ENCODE measurements at places on chromosomes 5 and 9.

- no peak for DNase-seq
These were observed 54.9 kb downstream of the USP20 start for GRCh38 chr9:129889941-129890717.

- DNase-seq = peak; percentile 39
These were observed 89.8 kb downstream of the NUDT12 start for GRCh38 chr5:103472830-103473229.

DNA sequence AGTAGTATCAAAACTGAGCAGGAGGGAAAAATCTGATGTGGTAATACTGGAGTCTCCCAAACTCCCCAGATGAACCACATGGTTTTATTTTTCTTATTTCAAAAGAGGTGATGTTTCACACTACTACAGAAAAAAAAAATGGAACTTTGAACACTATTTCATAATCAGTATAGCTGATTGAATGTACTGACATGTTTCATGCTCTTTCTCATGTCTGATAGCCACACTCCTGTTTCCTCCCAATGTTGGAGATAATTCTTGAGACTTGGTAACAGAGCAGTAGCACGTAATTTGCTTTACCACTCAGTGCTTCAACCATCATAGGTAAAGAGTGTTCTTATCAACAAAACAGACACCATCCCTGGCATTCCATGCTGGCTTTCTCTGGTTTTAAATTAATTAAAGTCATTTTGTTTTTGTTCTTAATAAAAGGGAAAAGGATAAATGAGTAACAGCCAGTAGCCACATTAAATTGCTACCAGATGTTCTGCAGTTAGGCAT is 85.2 kb downstream of the MUSK start:
- DNase-seq = no peak

- no peak for DNase-seq
These were observed 572 bp downstream of the CDK5RAP2 start for GRCh38 chr9:120579139-120580050.

- DNase-seq = no peak
These were observed 389.8 kb downstream of the NR2F1-AS1 start for GRCh38 chr5:93191035-93191817.

- peak; percentile 25 for DNase-seq
These were observed 410.6 kb downstream of the PSAT1 start for GRCh38 chr9:78707481-78707991.

GRCh38 chr9:111937301-111937700 is 40.7 kb downstream of the UGCG start:
- DNase-seq = no peak

DNA sequence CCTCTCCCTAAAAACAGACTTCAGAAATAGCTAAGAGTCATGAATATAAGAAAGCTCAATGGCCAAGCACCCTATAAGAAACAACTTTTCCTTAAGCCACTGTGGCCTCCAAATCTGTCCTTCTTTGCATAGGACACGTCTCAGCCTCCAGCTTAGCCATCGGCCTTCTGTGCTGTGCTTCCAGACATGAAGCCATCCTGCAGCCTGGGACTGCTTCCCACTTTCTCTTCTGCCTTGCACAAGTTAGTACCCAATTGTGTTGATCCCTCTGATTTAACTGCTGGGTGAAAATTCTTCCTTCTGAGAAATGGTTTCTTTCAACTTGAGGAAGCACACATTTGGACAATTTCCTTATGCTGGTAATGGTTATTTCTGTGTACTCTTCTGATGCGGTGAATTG is 334.7 kb downstream of the MARCHF11 start:
- no peak for DNase-seq

GRCh38 chr5:146669656-146670055 is 153.7 kb upstream of the GPR151 start:
- no peak for DNase-seq

- no peak for DNase-seq
These were observed 160.4 kb downstream of the MEF2C start for GRCh38 chr5:88722546-88723073.

DNA sequence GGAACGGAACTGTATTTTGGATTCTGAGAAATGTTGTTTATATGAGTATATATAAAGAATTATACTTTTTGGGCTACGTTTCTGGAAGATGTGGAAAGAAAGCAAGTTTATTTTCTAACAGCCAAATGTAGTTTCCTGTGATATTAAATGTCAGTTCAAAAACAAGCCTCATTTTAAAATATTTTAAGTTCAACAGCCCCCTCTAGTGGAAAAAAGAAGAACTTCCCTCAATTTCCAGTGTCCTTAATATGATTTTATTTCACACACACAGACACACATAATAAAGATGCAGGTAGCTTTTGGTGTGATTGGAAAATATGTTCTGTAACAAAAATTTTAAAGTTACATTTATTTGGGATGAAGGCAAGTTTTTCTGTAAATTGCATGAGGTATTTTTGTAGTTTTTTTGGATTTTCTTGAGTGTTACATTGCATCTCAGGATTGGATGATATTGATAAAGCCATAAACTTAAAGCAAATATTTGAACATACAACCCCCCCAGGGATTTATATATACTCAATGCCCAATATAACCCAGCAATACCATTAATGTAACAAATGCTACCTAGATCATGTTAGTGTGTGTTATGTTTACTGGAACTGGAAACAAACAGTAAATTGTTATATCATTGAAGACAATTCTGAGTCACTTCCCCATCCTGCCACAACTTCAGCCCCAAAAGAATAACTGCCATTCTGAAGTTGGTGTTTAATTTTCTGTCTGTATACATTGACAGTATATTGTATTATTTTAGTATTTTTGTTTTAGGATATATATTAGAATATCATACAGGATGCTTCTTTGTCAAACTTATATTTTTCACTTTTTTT is 54.0 kb downstream of the CCDC171 start:
- DNase-seq = no peak

- no peak for DNase-seq
These were observed 31.9 kb downstream of the OR2K2 start for GRCh38 chr9:111298111-111298510.

GRCh38 chr9:133342570-133342969 is 5.4 kb downstream of the MED22 start:
- DNase-seq = no peak

DNA sequence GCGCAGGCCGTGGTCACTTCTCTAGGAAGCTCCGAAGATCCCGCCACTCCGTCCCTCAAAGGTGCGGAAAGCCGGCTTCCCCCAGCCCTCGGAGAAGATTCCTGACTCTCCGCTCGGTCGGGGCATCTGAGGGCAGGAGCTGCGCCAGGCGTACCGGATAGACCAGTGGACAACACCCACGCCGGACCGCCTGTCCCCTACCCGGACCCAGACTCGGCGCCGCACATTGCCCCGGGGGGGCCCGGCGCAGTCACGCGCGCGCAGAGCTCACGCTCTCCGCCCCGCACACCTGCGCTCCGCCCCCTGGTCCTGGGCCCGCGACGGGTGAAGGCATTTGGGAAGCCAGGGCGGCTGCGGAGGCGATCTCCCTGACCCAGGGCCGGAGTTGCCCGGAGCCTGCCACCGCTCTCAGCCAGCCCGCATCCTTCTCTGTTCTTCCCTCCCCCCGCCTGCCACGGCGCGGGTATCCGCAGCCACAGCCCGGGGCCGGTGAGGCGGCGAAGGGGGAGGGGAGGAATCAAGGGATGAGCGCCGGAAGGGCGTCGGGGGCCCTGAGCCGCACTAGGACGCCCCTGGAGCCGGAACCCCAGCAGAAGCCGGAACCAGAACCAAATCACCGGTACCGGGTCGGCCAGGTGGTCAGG is 448 bp downstream of the RELL2 start:
- no peak for DNase-seq

DNA sequence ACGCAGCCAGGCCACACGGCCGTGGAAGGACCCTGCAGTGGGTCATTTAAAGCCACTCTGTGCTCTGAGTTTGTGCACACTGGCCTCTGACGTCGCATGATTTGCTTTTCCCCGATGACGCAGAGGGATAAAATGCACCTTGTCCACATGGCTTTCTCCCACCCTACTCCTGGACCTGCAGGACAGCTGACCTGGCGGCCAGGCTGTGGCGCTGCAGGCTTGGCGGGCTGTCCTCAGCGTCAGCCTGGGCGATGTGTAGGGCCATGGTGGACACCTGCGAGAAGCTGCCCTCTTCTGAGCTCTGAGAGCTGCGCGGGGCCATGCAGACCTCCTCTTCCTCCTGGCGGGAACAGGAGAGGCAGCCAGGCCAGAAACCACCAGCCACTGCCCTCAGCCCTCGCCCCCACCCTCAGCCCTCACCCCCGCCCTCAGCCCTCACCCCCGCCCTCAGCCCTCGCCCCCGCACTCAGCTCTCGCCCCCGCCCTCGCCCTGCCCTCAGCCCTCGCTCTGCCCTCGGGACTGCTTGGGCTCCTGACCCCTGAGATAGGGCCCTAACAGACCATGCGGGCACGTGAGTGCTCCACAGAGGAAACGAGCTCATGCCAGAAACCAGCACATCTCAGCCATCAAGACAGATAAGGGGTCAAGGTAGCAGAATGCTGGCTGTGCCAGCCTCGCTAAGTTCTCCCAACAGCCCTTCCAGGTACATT is 20.0 kb upstream of the SCGB3A1 start:
- DNase-seq = no peak

- peak; percentile 94 for DNase-seq
These were observed 28.4 kb upstream of the AOPEP start for GRCh38 chr9:94697972-94698581.

GRCh38 chr9:110687497-110687896 is 18.9 kb downstream of the MUSK start:
- no peak for DNase-seq

- no peak for DNase-seq
These were observed 368.4 kb downstream of the CDH18 start for GRCh38 chr5:19619571-19619970.

GRCh38 chr5:134576386-134577021 is 51.0 kb downstream of the JADE2 start:
- no peak for DNase-seq

GRCh38 chr5:82512025-82512424 is 233.9 kb upstream of the RPS23 start:
- DNase-seq = no peak

GRCh38 chr5:163706053-163706771 is 200.8 kb downstream of the MAT2B start:
- no peak for DNase-seq

GRCh38 chr5:111563031-111563822 is 50.9 kb upstream of the STARD4 start:
- peak; percentile 97 for DNase-seq

DNA sequence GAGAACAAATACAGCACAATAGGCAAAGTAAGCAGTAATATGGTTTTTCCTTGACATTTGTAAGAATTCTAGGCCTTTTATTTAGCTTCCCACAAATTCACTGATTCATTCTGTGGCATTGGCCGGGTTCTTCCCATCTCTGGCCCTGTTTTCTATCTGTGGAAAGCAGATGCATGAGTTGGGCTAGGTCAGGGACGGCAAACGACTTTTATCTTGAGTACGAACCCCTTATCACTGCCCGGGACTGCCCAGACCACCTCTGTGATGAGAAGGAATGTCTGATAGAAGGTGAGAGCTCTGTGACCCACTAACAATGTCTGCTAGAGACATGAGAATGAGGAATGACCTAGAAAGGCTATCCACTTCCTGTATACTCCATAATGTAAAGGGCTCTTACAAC is 35.4 kb upstream of the ADAM19 start:
- no peak for DNase-seq

- DNase-seq = no peak
These were observed 60.4 kb downstream of the CSNK1A1 start for GRCh38 chr5:149490599-149491485.

Data from H4 (cell line).